Stimulated activated CD8-positive, alpha-beta memory T cell treated with anti-CD3 and anti-CD28 coated beads, Interleukin-4, amount 100 ng/mL, for 1 hour (primary cell): ENCODE measurements at places on chromosomes 11 and 22.

- DNase-seq = no peak
Observed at GRCh38 chr11:73585834-73586575, 11.9 kb downstream of the FAM168A start.

GRCh38 chr22:50446708-50447575, 27.9 kb downstream of the SBF1 start:
- DNase-seq = no peak

DNA sequence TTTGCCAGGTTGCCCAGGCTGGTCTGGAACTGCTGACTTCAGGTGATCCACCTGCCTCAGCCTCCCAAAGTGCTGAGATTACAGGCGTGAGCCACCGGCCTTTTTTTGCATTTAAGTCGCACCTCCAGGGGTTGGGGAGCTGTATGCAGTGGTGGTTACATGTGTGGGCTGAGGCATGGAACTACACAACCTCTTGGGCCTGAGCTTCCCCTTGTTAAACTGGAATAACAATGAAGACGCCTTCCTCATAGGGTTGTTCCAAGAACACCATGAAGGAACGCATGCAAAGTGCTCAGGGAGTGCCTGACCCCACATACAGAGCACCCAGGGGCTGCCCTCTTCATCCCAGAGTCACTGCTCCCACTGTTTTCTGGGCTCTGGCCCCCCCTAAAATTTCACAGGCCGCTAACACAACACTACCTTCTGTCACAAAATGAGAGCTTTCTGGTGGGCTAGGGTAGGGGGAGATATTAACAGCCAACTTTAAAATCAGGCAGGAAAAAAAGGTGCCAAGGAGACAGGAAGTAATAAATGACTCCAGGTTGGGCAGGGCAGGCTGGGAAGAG, 1.3 kb upstream of the FAM118A start:
- DNase-seq = no peak

DNA sequence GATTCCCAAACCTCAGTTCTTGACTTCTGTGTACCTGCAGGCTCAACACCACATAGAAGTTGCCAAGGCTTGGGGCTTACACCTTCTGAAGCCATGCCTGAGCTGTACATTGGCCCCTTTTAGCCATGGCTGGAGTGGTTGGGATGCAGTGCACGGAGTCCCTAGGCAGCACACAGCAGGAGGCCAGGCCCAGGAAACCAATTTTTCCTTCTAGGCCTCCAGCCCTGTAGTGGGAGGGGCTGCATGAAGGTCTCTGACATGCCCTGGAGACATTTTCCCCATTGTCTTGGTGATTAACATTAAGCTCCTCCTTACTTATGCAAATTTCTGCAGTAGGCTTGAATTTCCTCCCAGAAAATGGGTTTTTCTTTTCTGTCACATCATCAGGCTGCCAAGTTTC, 94.6 kb downstream of the DEPDC5 start:
- DNase-seq = no peak

DNA sequence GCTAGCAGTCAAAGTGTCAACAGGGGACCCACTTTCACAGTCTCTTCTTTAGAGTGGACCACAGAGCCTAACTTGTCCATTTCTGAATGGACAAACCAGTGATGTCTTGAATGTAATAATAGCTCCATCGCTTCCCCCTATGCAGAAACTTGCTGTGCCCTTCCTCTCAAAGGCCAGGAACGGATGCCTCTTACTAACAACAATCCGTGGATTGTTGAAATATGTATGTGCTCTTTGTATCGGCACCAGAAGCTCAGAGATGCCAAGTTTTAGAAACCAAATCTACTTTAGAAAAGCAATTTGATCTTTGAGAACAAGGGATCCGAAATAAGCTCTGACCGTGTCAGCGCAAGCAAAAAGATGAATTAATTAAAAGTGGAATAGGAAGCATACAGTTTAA, 259.5 kb upstream of the POU2AF2 start:
- DNase-seq = no peak

- no peak for DNase-seq
Observed at GRCh38 chr11:43359422-43359818, 700 bp downstream of the TTC17 start.

DNA sequence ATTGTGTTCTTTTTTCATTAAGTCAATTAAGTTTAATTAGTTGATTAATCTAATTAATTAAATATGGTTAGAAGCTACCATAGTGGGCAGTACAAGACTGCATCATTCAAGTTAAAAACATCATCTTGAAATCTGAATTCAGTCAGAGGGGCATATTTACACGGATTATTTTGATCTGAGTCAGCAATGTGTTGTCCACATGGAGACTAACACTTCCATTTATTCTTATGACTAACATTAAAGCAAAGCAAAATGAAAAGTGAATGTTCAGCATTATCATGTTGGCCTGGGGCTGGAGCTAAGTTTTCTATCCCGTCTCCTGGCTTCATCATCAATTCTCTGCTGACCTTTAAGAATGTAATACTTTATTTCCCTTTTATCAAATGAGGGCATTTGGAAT, 17.3 kb downstream of the FLI1 start:
- DNase-seq = no peak

DNA sequence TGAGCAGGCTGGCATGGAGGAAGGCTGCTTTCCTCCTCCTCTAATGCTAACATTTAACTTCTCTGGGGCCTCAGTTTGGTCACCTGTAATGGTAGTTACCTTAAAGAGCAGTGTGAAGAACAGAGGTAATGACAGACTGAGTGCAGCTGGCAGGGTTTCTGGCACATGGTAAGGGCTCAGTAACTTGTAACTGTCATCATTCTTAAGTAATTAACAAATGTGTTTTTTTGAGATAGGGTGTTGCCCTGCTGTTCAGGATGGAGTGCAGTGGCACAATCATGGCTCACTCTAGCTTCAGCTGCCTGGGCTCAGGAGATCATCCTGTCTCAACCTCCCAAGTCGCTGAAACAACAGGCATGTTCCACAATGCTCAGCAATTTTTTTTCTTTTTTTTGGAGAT, 242.0 kb upstream of the SYN3 start:
- no peak for DNase-seq

DNA sequence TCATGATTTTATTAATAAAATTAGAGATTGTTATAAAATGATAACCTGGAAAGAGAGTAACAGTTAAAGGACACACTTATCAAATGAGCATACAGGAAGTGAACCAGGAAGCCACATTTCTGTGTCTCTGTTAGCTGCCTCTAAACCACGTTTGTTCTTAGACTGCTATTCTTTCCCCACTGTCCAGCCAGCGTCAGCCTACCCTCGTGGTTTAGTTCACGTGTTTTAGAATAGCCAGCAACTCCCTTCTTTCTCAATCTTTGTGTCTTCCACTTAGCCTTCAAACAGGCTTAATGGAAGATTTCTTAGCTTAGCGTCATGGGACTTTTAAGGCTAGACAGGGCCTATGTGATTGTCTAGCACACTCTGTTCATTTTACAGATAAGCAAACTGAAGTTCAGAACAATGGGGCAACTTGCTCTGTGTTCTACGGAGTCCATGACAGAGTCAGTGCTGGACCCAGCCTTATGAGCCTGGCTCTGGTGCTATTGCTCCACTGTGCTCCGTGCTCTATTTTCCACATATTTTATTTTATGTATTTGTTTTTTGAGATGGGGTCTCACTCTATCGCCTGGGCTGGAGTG, 27.2 kb downstream of the GRAMD1B start:
- DNase-seq = no peak

DNA sequence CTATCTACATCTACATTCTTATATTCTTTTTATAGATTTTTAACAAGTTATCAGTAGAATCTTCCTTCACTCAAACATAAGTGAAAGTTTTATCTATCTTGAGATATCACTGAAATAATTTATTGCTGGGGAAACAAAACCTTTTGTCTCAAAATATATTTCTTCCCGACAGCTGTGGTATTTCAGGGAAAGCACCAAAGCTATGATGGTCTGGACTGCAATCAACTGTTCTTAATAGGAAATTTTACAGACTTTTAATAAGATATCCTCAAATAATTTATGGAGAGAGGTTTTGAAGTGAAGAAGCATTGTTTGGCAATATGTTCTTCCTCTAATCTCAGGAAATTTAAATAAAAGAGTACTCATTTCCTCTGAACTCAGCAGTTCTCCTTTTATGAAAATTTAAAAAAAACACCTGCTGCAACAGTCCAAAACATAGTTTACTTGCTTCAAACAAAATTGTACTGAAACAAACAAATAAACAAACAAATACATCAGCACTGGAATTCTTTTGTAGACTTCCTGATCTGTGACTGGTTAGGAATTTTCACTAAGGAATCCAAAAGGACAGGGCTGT, 33.9 kb upstream of the EIF3M start:
- DNase-seq = no peak

GRCh38 chr11:42054351-42054900, 595.0 kb upstream of the LRRC4C start:
- no peak for DNase-seq

GRCh38 chr22:22181341-22181850, 63.2 kb upstream of the VPREB1 start:
- DNase-seq = no peak

- DNase-seq = peak; percentile 38
Observed at GRCh38 chr11:61477727-61478148, 30.8 kb upstream of the LRRC10B start.

GRCh38 chr11:65814986-65815565, 18.7 kb upstream of the SNX32 start:
- DNase-seq = no peak

DNA sequence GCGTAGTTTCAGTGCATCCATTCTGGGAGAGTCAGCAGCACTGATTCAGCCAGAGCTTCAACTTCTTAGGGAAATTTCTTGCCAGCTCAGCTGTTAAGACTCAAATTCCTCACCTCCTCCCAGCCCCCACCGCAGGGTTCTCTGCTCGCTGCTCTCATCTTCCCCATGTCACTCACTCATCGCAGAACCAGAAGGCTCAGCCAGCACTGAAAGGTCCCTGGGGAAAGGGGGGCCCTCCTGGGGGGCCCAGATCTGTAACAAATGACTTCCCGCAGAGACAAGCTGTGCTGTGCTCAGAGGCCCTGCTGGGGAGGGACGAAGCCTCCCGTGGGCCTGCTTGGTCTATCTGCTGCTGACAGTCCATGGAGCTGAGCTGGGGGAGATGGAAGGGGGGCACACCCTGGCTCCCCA, 220.6 kb downstream of the NTM start:
- DNase-seq = no peak

DNA sequence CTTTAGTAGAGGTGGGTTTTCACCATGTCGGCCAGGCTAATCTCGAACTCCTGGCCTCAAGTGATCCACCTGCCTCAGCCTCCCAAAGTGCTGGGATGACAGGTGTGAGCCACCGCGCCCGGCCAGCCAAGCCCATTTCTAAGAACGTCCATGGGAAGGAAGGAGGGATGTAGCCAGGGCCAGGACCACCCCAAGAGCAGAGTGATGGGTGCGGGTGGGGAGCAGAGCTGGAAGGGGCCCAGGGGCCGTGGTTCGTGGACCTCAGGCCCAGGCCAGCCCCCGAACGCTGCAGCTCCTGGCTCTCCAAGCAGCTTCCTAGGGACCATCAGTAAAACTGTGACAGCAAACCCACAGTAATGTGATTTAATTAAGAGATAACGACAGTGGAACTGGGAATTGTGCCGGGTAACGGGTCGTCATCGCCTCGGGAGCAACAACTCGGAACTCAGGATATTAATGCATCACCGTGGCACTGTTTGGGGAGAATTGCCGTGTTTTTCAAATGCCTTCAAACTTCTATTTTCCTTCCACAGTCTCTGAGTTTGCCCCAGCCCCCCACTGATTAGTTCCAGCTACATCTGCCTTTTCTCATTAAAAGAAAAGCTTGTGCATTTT, 74.3 kb downstream of the BRD1 start:
- no peak for DNase-seq

GRCh38 chr22:48407256-48407955, 1420.3 kb downstream of the BRD1 start:
- DNase-seq = no peak

GRCh38 chr22:25748704-25749103, 6.7 kb downstream of the MYO18B start:
- no peak for DNase-seq

- DNase-seq = no peak
Observed at GRCh38 chr11:63719987-63720386, 38.7 kb downstream of the RTN3 start.

GRCh38 chr11:2447253-2447950, 2.6 kb downstream of the KCNQ1 start:
- DNase-seq = no peak

GRCh38 chr11:120663142-120663541, 151.6 kb downstream of the GRIK4 start:
- DNase-seq = no peak

DNA sequence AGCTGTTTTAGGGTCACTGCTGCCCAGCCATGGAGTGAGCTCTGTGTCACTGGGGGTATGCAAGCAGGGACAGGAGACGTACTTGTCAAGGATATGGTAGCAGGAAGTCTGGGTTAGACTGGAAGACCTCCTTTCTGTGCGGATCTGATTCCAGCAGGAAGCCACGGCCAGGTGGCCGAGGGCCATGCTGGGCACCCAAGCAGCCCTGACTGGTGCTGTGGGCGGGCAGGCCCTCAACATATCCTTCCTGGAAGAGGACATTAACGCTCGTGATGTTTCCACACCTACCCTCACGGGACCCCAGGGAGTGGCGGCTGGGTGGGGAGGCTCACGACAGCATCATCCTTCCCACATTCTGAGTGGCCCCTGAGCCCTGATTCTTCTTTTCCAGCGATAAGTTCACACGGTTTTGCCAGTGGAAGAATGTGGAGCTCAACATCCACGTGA, 8.7 kb upstream of the ANKRD13D start:
- no peak for DNase-seq

GRCh38 chr22:22194931-22195264, 49.7 kb upstream of the VPREB1 start:
- DNase-seq = no peak

GRCh38 chr11:101797335-101797734, 117.5 kb upstream of the CEP126 start:
- no peak for DNase-seq

- DNase-seq = no peak
Observed at GRCh38 chr22:31122196-31122531, 602 bp upstream of the INPP5J start.

DNA sequence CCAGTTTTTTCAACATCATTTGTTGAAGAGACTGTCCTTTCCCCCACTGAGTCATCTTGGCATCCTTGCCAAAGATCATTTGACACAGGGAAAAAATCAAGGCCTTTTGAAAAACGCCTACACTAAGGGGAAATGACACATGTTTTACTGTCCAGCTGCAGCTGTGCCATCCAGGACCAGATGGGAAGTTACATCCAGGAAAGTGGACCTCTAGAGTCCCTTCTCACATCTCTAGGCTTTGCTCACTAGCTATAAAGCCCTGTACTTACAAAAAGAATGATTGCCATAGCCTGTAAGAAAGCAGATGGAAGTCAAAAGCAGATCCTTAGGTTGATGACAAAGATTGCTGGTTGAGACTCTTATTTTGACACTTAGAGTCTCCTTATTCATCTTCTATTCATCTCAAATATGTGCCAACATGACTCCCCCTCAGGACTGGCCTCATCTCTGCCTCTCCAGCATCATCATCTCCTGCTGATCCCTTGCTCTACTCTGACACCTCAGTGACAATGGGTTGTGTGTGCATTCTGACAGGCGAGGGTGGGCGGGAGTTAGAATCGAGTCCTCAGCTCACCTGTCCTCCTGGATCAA, 22.8 kb downstream of the OSBP2 start:
- DNase-seq = no peak
